ENCODE measurements at places on chromosomes 6 and 20. TPM values are rescaled to one million over a fixed set of nuclear protein-coding genes. Genes with fewer than 3 reads are reported as not detected.

The TRIM31 gene
- not detected for total RNA-seq

The TP53TG5 gene
- not detected for total RNA-seq

The TFAP2D gene
- total RNA-seq: not detected

The SAMD5 gene
- total RNA-seq: not detected

The FAM209B gene
- 2.7 TPM for total RNA-seq

The ROS1 gene
- not detected for total RNA-seq

The BMP2 gene
- not detected for total RNA-seq

The HLA-DOB gene
- total RNA-seq: 8.1 TPM

The C4B gene
- total RNA-seq: 4.2 TPM

The HMGCLL1 gene
- not detected for total RNA-seq

The ENPP5 gene
- total RNA-seq: not detected

The EDN1 gene
- not detected for total RNA-seq

The CALHM4 gene
- total RNA-seq: not detected

The C6orf163 gene
- 4.0 TPM for total RNA-seq

The RFX6 gene
- not detected for total RNA-seq

The PRDM13 gene
- not detected for total RNA-seq

The VGLL2 gene
- not detected for total RNA-seq

The GNAS-AS1 gene
- 1.4 TPM for total RNA-seq

The FOXF2 gene
- not detected for total RNA-seq

The VIP gene
- not detected for total RNA-seq

Measured in T-helper 1 cell treated with Interleukin-12 subunit alpha and Interleukin-12 subunit beta and Interleukin-4 antibody, amounts not matched to agents 30 ng/mL and 1 ng/mL, for 36 hours (primary cell).